ENCODE measurements at places on chromosomes 12 and 14.

- DNase-seq, result no peak
Observed at GRCh38 chr14:100261621-100262020, 22.7 kb downstream of the YY1 start.

GRCh38 chr14:81164167-81164774 is 56.5 kb downstream of the GTF2A1 start:
- peak; percentile 56 for DNase-seq

GRCh38 chr14:88669346-88669745 is 106.5 kb downstream of the ZC3H14 start:
- DNase-seq, result no peak

DNA sequence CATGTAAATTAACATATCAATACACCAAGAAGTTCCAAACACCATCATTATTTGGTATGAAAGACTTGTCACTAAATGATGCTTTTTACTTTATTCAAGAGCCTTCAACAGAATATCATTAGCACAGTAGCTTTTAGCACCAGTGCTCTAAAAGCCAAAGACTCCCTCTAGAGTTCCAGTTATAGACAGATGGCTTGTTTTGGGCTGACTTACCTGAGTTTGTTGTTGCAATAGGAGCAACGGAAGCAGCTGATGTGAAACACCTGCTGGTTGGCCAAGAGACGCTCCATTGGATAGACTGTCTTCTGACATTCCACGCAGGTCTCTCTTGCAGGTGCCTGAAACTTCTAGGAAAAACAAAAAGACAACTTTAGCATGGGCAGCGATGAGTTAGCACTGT is 14.5 kb upstream of the CERS5 start:
- no peak for DNase-seq

- no peak for DNase-seq
Observed at GRCh38 chr14:57169901-57170300, 98.8 kb downstream of the EXOC5 start.

DNA sequence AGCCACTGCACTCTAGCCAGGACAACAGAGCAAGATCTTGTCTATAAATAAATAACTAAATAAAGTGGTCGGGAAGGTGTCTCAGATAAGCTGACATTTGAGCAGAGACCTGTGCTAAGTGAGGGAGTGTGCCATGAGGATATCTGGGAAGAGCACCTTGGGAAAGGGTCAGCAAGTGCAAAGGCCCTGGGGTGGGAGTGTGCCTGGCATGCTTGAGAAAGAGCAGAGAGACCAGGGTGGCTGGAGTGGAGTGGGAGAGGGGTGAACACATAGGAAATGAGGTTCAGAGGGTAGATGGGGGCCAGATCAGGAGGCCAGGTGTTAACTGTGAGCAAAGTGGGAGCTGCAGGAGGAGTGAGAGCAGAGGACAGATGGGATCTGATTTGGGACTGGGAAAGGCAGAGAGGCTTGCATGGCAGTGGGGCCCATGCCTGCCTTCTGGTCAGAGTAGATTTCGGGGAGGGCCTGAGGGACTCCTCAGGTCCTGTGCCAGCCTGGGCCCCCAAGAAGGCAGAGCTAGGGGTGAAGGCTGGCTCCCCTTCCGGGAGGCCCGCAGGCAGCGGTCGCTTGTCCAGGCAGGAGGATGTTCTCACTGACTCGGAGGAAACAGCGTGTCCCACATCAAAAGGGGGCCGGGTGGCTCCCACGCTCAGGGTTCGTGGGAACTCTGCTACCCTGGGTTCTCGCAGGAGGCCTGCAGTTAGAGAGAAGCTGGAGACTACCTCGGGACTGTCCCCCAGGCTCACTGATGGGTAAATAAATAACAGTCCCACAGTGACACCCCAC is 32.6 kb downstream of the DTX1 start:
- DNase-seq, result peak; percentile 61

GRCh38 chr12:115260762-115261675 is 577.0 kb upstream of the TBX3 start:
- DNase-seq, result no peak

- no peak for DNase-seq
Observed at GRCh38 chr12:114131824-114132223, 165.7 kb upstream of the RBM19 start.

GRCh38 chr12:13000616-13000924 is 505 bp upstream of the HEBP1 start:
- no peak for DNase-seq

DNA sequence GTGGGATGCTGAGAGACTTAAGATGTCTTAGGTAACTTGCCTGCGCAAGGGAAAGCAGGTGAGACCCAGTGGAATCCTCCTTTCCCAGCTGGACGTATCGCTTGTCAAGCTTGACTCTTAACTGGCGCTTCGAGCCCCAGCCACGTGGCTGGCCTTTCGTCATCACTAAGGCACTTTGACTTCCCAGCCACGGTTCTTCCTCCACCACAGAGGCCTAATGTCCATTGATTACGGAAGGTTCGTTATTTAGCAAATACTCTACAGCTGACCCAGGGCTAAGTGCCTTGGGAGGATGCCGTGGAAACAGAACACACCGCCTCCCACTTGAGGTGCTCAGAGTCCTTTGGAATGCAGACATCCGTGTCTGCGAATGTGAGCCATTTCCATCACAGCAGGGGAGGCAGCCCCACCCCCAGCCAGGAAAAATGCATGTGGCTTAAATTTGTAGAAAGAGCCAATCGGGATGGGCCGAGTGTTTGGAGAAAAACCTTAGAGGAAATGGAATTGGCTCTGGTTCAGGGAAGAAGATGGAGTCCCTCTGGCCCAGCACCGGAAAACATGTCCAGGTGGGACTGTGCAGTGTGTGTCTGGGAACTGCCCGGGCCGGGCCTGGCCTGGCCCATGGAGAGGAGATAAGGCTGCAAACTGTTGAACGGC is 115.7 kb downstream of the PLXNC1 start:
- no peak for DNase-seq

DNA sequence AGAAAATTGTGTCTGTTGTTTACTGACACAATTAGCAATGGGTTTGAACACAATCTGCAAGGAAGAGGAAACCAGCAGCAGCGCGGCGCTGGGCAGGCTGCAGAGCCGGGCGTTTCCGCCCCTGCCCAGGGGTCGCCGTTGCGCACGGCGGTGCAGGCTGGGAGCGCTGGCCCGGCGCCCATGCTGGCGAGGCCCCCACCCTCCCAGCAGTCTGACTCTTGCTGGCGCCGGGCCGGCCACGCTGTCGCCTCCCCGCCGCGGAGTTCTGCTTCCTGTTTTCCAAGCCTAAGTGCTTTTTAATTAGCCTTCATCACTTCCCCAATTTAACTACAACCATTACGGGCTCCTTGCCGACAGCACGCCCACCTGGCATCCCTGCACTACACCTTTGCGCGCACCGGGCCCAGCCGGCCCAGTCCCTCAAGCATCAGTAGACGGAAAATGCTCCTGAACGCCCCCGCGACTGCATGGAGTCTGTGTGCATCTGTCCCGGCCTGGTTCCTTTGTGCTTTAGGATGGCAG is 212.1 kb downstream of the GXYLT1 start:
- DNase-seq, result peak; percentile 22

DNA sequence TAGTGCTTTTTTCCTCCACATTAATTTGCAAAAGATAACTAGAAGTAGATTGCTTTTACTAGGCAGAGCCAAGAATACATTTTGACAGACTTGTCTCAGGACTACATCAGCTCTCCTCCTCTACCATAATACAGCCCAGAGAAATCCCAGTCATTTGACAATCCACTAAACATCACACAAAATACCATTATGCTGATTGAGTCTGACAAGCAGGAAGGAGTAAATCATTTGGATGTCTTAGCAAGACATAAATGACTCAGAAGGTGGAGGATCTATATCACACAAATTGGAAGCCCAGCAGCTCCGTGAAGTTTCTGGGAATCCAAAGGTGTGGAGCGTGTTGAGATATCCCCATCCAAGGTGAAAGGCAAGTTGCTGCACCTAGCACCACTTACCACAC is 75.4 kb upstream of the FKBP4 start:
- no peak for DNase-seq

GRCh38 chr14:36988989-36989388 is 183.4 kb downstream of the SLC25A21 start:
- DNase-seq, result no peak

GRCh38 chr14:95784137-95784536 is 70.2 kb upstream of the TCL1A start:
- DNase-seq, result peak; percentile 42

Measured in GM13977 (cell line).